ENCODE measurements at places on chromosomes 7 and 10.

DNA sequence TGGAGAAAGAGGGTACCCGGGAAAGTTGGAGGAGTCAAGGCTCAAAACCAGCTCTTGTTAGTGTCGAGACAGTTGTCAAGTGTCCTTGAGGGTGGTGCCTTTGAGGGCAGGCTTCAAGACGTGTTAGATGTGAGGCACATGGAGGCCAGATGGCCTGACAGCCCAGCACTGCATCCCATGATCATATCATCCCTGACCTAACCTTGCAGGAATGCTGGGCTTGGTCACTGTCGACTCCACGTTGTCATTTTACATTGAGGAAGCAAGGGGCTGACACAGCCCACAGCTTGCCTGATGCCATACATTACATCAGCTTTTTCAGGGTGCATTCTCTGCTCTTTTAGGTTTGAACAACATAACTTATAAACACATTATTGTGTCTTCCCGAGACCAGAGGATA, 114.1 kb downstream of the ABCA13 start:
- no peak for DNase-seq

DNA sequence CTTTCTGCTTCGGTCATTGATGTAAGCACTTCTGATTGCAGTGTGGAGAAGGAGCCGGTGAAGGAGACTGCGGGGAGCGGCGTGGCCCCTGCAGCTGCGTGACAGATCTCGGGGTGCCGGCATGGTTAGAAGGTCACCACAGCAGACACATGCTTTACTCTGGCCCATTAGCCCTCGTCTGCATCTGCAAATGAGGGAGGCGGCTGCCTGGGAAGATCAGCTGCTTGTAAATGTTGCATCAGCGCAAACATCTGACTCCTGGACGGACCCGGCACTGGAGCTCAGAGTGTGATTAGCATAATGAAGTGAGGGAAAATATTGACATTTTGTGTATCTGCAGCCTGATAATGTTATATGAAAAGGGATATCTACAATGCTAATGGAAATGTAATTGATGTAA, 30.5 kb upstream of the MNX1 start:
- DNase-seq: no peak

GRCh38 chr7:151704299-151704959, 172.5 kb downstream of the PRKAG2 start:
- DNase-seq: no peak

DNA sequence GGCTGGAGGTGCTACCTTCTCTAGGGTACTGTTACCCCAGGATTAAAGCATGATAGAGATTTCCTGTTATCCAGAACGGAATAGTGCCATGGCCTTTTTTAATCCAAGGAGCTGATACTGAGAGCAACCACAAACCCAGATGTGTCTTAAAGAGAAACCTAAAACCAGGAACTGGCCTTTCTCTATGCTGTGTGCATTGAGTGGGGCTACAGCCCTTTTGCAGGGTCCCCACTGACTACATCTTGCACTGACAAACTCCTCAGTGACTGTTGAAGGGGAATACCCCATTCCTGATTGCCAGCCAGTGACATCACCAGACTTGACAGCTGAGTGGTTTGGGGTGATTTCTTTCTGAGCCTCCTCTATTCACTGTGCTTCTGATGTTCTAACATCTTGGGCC, 81.9 kb upstream of the CAPZA2 start:
- DNase-seq: no peak

GRCh38 chr7:143496263-143496662, 18.6 kb downstream of the TAS2R41 start:
- no peak for DNase-seq

Measured in NCI-H748 treated with DMSO at 0.1 percent for 48 hours (cell line).